Tibial nerve (tissue), 4 donors: ENCODE measurements at places on chromosomes 16 and 17.

GRCh38 chr17:77828749-77829539 lies 129.6 kb upstream of the TNRC6C start:
- no peak for DNase-seq

GRCh38 chr16:88061346-88062110 lies 110.3 kb downstream of the BANP start:
- no peak for DNase-seq

GRCh38 chr16:77662246-77662645 lies 60.1 kb upstream of the NUDT7 start:
- no peak for DNase-seq

DNA sequence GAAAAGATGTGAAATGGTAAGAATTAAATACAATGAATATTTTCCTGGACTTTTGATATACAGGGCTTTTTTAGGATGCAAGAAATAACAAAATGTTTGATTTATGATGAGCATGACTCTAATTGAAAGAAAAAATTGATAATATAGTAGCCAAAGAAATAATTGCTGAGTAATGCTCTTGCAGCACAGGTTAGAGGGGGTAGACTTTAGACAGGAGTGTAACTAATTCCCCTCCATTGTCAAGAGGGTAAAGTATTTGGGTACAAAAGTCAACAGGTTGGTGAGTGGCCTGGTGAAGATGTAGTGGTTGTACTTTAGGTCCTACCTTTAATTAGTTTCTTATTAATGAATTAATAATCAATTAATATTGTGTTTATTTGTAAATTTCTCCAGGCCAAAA lies 912.3 kb downstream of the KCNJ2 start:
- no peak for DNase-seq

GRCh38 chr17:9199571-9200551 lies 178.6 kb downstream of the NTN1 start:
- no peak for DNase-seq

- peak; percentile 55 for DNase-seq
These were observed at the start of gene PNMT for GRCh38 chr17:39667945-39668924. Gene PNMT (plus strand): TSS chr17:39668453. CDS start chr17:39668476, 23 bp downstream.
